HCT116 (cell line): ENCODE measurements at places on chromosomes 3 and 15. TPM values are rescaled to one million over a fixed set of nuclear protein-coding genes. Genes with fewer than 3 reads are reported as not detected.
A peak's percentile ranks its signal among the peaks of the same experiment; 100 is the strongest.

GRCh38 chr15:99443056-99443756, 122.6 kb upstream of the MEF2A start:
- H3K4me1 ChIP-seq, result peaks cover 13% of the 10 kb centered on the region
- no peak for DNase-seq
- no peaks in the 10 kb centered on the region for H3K36me3 ChIP-seq
- no peaks in the 10 kb centered on the region for H3K27me3 ChIP-seq
- no peak overlapping the region for H3K27ac ChIP-seq

GRCh38 chr3:100023595-100023994, 90.7 kb downstream of the FILIP1L start:
- no peak for DNase-seq
- no peaks in the 10 kb centered on the region for H3K27me3 ChIP-seq
- H3K36me3 ChIP-seq, result no peaks in the 10 kb centered on the region
- no peak overlapping the region for H3K27ac ChIP-seq
- no peaks in the 10 kb centered on the region for H3K4me1 ChIP-seq

GRCh38 chr15:89806210-89806558, 8.5 kb downstream of the ANPEP start:
- H3K36me3 ChIP-seq, result no peaks in the 10 kb centered on the region
- H3K4me1 ChIP-seq, result peaks cover 9% of the 10 kb centered on the region; the same call in 1 of the 2 replicates
- no peaks in the 10 kb centered on the region for H3K27me3 ChIP-seq
- no peak for DNase-seq

- no peaks in the 10 kb centered on the region for H3K36me3 ChIP-seq
- no peaks in the 10 kb centered on the region for H3K27me3 ChIP-seq
- H3K27ac ChIP-seq, result no peak overlapping the region
Observed at GRCh38 chr15:80492874-80493273, 88.7 kb downstream of the ARNT2 start.

DNA sequence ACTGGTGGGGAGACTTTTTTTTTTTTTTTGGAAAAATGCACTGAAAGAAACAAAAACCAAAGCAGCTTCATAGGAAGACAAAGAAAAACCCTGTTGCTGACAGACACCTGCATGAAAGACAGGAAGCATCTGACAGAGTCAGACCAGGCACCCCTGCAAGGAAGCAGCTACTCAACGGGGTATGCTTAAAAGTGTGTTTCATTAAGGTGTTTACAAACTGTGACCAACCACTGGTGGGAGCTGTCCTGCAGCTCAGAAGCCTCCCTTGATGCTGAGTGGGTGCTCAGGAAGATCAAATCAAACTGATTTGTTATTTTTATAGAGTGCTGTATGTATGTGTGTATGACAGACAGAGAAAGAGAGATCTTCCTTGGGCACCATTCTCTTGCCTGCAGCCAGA, 34.7 kb upstream of the AGBL1 start:
- H3K27me3 ChIP-seq, result 0 out of 2 replicates have a peak, but pooled peaks cover 3% of the 10 kb centered on the region
- H3K27ac ChIP-seq, result no peak overlapping the region
- no peak overlapping the region for H3K4me3 ChIP-seq
- H3K4me1 ChIP-seq, result no peaks in the 10 kb centered on the region

DNA sequence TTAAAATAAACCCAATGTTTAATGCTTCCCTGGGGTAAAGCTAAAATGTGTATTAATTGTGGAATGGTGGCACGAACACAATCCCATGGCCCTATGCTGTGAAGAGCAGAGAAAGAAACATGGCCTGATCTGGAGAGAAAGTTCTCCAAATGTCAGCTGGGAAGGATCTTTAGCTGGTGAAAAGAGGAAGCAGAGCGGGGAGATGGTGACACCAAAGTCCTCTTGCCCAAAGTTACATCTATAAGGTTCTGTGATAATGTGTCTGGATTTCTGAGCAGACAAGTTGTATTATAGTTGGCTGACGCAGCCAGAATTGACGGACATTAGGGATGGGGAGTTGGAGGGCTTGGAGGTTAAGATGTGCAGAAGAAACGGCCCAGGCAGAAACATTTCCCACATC, 196.2 kb downstream of the CHST2 start:
- peaks cover 7% of the 10 kb centered on the region; the same call in 1 of the 2 replicates for H3K27me3 ChIP-seq
- H3K27ac ChIP-seq, result no peak overlapping the region
- H3K4me1 ChIP-seq, result no peaks in the 10 kb centered on the region
- DNase-seq, result no peak

DNA sequence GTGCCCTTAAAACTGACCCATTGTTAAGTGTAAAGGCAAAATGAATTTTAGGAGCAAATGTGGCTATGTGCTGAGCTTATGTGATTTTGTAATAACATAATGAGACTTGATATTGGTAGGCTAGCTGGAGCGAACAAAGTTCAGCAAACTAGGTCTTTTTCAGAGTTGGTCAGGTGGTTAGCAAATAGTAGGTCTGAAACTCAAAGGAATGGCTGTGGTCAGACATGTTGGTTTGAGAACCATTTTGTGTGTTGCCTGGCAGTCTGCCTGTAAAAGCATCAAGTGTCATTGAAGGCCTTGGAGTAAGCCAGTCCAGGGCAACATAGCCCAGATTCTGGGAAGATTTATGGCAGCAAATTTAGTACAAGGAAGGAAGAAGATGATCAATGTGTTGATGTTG, 16.4 kb downstream of the FBXO22 start:
- peaks cover 16% of the 10 kb centered on the region for H3K36me3 ChIP-seq
- no peak for DNase-seq
- no peaks in the 10 kb centered on the region for H3K4me1 ChIP-seq
- no peak overlapping the region for H3K4me3 ChIP-seq
- H3K27ac ChIP-seq, result no peak overlapping the region

DNA sequence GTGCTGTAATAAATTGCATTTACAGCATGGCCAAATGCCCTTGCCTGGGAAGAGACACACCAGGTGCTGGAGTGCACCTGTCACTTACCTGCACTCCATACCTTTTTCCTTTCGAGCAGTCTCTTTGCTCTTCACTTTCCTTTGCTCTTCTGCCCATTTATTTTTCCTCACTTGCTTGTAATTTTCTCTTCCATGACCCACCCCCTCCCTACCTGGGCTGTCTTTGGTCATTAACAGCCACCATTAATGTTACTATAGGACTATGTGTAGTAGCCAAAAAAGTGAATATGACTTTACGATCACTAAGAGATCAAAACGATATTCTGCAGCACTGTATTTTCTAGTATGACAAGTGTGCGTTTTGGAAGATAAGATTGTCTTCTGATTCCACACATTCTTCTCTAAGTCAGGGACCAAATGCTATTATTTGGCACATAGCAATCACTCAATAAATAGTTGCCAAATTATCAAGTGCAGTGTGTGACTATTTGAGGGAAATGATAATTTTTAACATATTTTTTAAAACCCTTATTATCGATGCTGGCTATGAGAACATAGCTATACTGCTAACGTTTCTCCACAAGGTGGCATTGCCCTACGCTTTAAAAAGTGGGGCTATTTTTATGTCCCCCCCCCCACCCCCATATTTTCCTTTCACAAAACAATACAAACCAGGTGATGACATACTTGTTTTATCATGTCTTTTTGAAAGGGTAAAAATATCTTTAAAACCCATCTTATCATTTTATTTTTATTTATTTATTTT, 114.4 kb downstream of the GHSR start:
- H3K27me3 ChIP-seq, result no peaks in the 10 kb centered on the region
- no peak for DNase-seq
- H3K4me3 ChIP-seq, result no peak overlapping the region

- no peak overlapping the region for H3K27ac ChIP-seq
- H3K4me1 ChIP-seq, result no peaks in the 10 kb centered on the region
- H3K4me3 ChIP-seq, result no peak overlapping the region
- DNase-seq, result no peak
- H3K27me3 ChIP-seq, result no peaks in the 10 kb centered on the region
Observed at GRCh38 chr3:28376424-28376823, 27.8 kb upstream of the AZI2 start.

- H3K4me3 ChIP-seq, result no peak overlapping the region
- H3K27ac ChIP-seq, result no peak overlapping the region
- H3K27me3 ChIP-seq, result no peaks in the 10 kb centered on the region
- H3K36me3 ChIP-seq, result no peaks in the 10 kb centered on the region
Observed at GRCh38 chr15:57028176-57028575, 109.7 kb downstream of the TCF12 start.

GRCh38 chr15:94487635-94488034, 256.3 kb downstream of the MCTP2 start:
- H3K4me1 ChIP-seq, result no peaks in the 10 kb centered on the region
- no peaks in the 10 kb centered on the region for H3K36me3 ChIP-seq
- H3K27me3 ChIP-seq, result no peaks in the 10 kb centered on the region
- no peak overlapping the region for H3K4me3 ChIP-seq

- H3K36me3 ChIP-seq, result no peaks in the 10 kb centered on the region
- no peaks in the 10 kb centered on the region for H3K27me3 ChIP-seq
- H3K4me3 ChIP-seq, result no peak overlapping the region
- DNase-seq, result no peak
- H3K4me1 ChIP-seq, result peaks cover 6% of the 10 kb centered on the region; the same call in 1 of the 2 replicates
Observed at GRCh38 chr3:125389282-125389681, 14.2 kb upstream of the ZNF148 start.

DNA sequence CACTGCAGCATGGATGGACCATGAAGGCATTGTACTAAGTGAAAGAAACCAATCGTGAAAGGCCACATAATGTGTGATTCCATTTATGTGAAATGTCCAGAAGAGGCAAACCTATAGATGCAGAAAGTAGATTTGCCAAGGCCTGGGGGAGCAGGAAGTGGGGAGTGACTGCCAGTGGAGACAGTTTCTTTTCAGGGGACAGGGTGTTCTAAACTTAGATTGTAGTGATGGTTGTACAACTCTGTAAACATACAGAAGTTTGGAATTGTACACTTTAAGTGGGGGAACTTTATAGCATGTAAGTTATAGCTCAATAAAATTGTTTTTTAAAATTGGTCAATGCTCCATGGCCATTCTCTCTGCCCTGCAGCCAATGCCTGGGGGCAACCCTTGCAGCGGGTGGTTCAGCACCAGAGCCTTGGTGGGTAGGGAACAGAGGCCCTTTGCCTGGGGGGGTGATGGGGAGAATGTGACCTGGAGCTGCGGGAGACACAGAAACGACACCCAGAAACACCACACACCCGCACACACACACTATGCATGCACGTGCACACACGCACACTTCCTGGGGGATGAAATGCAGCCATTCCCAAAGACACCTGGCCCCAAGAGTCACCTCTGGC, 43.1 kb downstream of the DNAJB8 start:
- no peaks in the 10 kb centered on the region for H3K36me3 ChIP-seq
- peak overlapping the region; percentile 42; the same call in 1 of the 2 replicates for H3K27ac ChIP-seq
- H3K4me3 ChIP-seq, result no peak overlapping the region
- peaks cover 67% of the 10 kb centered on the region for H3K4me1 ChIP-seq

DNA sequence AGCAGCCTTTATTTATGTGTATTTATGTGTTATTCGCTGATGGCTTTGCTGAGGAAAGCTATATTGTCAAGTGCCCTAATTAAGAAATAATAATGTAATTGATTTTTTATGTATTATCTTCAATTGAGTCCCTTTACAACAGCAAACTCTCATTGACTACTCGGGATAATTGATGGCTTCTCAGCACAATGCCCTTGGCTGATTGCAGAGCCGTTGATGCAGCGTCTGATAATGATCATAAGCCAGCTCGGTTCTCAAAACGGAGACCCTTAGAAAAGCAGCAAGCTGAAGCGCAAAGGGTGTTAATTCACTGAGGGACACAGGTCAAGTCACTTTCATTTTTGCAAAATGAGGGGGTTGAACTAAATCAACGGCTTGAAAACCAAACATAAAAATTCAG, 357.1 kb upstream of the KCNH8 start:
- no peak overlapping the region for H3K27ac ChIP-seq
- DNase-seq, result no peak
- H3K36me3 ChIP-seq, result no peaks in the 10 kb centered on the region
- no peaks in the 10 kb centered on the region for H3K27me3 ChIP-seq

- no peak overlapping the region for H3K4me3 ChIP-seq
- H3K4me1 ChIP-seq, result no peaks in the 10 kb centered on the region
- no peak overlapping the region for H3K27ac ChIP-seq
- H3K36me3 ChIP-seq, result no peaks in the 10 kb centered on the region
- H3K27me3 ChIP-seq, result no peaks in the 10 kb centered on the region
Observed at GRCh38 chr3:74599564-74599963, 14.9 kb downstream of the CNTN3 start.

DNA sequence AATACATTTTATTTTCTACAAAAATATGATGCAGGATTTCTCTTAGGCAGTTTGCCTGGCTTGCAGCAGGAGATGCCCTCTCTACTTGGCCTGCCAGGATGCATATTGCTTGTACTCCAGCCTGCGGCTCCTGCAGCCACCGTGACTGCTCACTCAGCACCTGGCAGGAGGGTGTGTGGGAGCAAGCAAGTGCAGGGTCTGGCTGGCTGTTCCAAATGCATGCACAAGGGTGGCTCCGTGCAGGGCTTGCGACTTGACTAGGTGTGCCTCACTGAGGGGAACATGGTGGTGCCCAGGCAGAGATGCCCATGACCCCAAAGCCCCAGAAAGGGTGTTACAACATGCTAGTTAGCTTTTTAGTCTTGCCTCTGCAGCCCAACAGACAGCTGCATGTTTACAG, 1240.2 kb upstream of the ALCAM start:
- no peaks in the 10 kb centered on the region for H3K36me3 ChIP-seq
- H3K27me3 ChIP-seq, result no peaks in the 10 kb centered on the region
- no peak for DNase-seq
- no peak overlapping the region for H3K4me3 ChIP-seq

- H3K4me1 ChIP-seq, result peaks cover 14% of the 10 kb centered on the region; the same call in 1 of the 2 replicates
- H3K36me3 ChIP-seq, result no peaks in the 10 kb centered on the region
- DNase-seq, result no peak
- H3K27me3 ChIP-seq, result no peaks in the 10 kb centered on the region
- no peak overlapping the region for H3K4me3 ChIP-seq
Observed at GRCh38 chr3:11346416-11346815, 74.2 kb downstream of the ATG7 start.

DNA sequence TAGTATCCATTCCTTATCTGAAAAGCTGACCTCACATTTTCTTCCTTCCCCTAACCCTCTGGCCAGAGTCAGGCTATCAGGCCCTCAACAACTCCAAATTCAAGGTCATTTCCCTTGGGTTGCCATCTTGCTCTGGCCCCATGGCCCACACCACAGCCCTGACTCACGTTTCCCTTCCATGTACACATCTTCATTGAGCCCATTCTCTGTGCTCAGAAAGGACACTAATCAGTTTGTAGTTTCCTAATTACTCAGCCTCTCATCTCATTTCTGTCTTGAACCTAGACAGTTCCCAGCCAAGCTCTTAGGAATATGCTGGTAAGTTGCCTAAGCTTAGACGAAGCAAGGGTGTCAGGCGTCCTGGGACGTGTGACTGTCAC, 14.9 kb downstream of the TGM5 start:
- H3K27ac ChIP-seq, result no peak overlapping the region
- no peaks in the 10 kb centered on the region; the same call in 1 of the 2 replicates for H3K4me1 ChIP-seq
- H3K4me3 ChIP-seq, result no peak overlapping the region
- no peak for DNase-seq

- H3K27ac ChIP-seq, result no peak overlapping the region
Observed at GRCh38 chr15:37081983-37082382, 18.4 kb downstream of the MEIS2 start.

SEMA7A gene
- 13.8 TPM for total RNA-seq

GALNT15 gene
- total RNA-seq, result 0.05 TPM

CASR gene
- not detected for total RNA-seq

BLM gene
- total RNA-seq, result 24.6 TPM

CISH gene
- 4.5 TPM for total RNA-seq

PLXNB1 gene
- total RNA-seq, result 35.6 TPM

LDHAL6B gene
- not detected for total RNA-seq
